Bronchial epithelial cell (primary cell): ENCODE measurements at places on chromosomes 4 and X. TPM values are rescaled to one million over a fixed set of nuclear protein-coding genes. Genes with fewer than 3 reads are reported as not detected.

GRCh38 chr4:142230991-142231390 lies 594.6 kb downstream of the IL15 start:
- DNase-seq: no peak

DNA sequence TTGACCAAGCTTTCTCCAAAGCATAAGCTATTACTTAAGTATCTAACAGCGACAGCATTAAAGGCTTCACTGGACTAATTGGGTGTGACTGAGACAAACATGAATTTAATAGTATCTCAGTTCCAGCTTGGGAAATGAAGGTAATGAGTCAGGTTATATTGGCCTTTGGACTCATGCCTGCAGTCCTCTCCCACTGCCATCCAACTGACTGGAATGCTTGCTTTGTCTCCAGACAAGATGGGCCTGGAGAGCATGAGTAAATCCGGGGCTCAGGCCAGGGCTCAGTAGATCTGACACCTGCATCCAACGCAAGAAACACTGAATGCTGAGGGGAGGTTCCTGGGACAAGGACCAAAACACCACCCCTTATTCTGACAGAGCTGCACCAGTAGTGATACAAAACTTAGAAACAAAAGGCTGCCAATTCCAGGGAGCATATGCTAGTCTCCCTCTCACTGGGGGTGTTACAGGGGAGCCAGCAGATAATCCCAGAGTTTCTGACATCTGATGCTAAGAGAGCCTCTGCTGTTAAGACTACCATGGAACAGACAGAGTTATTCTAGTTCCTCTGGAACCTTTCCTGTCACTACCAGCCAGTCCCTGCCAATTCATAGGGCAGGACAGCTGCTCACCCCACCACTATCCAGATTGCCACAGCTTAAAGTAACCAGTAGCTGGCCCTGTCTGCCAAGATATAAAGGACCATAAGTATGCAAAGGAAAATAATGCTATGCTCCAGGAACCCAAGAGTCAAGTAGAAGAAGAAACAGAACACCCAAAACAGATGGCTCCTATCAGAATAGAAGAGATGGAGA lies 293.8 kb downstream of the IQCM start:
- peak; percentile 35 for DNase-seq

- DNase-seq: no peak
Observed at GRCh38 chr4:10808591-10808990, 124.0 kb upstream of the CLNK start.

GRCh38 chr4:145625677-145626622 lies 6.8 kb downstream of the MMAA start:
- DNase-seq: no peak

GRCh38 chr4:76195326-76195725 lies 18.3 kb downstream of the SCARB2 start:
- peak; percentile 63 for DNase-seq

- no peak for DNase-seq
Observed at GRCh38 chrX:71618303-71618721, at the start of gene CXCR3. CXCR3 (minus strand) TSS chrX:71618511; CDS start chrX:71618449, 62 bp downstream.

DNA sequence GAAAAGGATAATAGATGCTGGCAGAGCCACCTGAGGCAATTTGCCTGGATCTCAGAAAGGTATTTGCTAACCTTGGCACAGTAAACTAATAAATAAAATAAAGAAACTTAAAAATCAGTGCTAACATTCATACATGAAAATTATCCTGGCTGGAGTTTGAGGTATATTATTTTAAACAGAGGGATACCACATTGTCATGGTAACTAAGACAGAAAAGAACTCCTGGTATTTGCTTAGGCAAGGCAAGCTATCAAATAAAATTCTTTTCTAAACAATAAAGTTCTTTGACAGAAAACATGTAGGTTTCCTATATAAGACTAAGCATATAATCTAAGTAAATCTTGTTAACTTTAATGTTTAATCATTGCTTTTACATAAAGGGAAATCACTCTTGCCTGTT lies 218.8 kb downstream of the MAGEB17 start:
- DNase-seq: no peak

GRCh38 chr4:81421346-81422218 lies 50.1 kb downstream of the RASGEF1B start:
- peak; percentile 98 for DNase-seq

- no peak for DNase-seq
Observed at GRCh38 chrX:154436374-154436982, 476 bp upstream of the GDI1 start.

DNA sequence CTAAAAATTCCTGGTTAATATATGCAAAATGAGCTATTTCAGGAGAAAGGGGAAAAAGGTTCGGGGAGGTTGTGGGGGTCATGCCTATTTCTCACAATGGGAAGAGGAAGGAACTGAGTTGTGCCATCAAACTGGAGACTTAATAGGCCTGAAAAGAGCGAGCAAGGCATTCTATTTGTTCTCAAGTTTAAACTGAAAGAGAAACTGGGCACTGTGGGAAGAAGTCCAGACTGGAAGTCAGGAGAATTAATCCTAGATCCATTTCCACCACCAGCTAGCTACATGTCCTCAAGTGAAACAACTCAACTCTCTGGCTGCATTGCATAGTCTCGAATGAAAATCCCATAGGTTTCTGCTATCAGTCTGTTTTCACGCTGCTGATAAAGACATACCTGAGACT lies 50.6 kb downstream of the PPARGC1A start:
- no peak for DNase-seq

DNA sequence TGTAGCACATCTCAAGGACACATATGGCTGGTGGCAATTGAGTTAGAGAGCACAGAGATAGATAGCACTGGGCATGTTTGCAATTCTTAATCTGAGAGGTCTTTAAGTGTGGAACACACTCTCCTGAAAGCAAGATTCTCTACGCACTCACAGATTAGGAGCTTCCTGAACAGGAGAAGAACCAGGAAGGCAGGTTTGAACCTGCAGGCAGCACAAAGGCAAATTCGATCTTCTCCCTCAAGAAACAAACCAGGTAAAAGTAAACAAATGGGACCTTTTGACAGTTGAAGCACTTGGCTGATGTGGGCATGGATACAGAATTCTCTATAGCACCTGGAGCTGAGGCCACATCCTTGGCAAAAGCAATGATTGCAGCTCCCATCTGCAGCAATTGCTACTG lies 24.3 kb downstream of the HS3ST1 start:
- peak; percentile 76 for DNase-seq

GRCh38 chrX:10507876-10508275 lies 112.5 kb downstream of the MID1 start:
- DNase-seq: peak; percentile 46

- DNase-seq: no peak
Observed at GRCh38 chr4:76543378-76543777, 108.3 kb downstream of the SHROOM3 start.

GRCh38 chr4:123706973-123707372 lies 310.4 kb downstream of the SPRY1 start:
- DNase-seq: no peak

GRCh38 chr4:165319030-165319429 lies 8.4 kb upstream of the MSMO1 start:
- no peak for DNase-seq

DNA sequence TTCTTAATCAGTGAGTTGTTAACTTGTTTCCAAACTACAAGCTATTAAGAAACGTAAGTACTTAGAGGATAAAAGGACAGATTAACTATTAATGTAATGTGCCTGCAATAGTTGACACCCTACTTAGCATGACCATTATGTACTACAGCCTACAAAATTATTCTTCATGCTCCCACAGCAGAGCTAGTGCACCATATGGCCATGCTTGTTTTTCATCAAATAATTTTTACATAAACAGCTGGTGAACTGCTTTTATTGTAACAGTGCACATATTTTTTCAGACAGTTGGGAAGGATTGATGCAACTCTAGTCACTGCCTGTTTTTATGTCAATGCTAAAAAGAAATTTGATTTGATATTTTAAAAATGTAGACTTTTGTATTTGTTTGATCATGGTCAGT lies 10.2 kb upstream of the MAGEB10 start:
- DNase-seq: no peak

DNA sequence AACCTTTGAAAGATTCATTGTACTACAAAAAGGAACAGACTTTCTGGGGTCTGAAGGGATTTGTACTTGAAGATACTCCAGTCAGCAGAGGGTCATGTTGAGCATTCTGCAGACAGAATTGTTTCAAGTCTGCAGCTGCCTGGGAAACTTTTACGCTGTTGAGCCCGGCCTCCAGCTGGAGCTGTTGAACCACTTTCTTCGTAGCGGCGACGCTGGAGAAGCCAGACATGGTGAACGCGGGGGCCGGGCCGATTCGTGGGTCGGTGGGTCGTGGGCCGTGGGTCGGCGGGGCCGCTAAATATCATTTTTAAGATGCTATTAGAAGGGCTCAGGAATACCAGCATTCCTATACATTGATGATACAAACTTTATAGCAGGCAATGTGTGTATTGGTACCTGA lies 12.0 kb upstream of the RTL9 start:
- no peak for DNase-seq

DNA sequence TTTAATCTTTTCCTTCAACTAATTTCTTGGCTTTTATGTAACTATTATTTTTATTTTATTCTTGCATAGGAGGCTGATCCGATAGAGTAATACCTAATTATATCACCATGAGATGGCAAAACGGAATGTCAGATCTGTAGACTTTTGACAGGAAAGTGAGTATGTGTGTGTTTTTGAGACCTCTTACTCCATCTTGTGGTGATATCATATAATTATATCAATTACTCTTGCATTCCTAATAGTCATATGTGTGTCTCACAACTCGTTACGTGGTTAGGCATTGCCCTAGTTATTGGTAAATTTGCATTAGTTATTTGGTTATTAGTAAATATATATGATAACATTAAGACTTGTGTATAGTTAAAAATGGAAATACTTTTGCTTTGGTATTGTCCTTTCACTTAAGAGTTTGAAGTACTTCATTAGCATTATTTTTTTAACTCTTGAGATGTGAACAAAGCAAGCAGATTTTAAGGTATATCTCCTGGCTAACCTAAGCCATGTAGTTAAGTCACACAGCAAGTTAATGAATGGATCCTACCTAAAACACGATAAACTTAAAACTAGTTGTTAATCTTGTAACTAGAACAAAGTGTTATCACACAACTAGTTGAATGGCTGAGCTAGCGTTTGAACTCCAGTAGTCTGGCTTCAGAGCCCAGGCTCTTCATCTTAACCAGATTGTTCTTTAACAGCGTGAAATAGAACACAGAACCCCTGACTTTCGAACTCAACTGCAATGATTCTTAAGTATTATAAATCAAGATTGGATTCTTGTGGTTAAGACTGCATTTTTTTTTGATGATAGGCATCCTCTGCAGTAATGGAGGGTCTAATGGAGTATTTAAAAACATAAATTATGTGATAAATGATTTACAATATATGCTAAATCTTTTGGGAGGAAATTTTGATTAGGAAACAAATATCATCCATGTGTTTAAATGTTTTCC lies 67.1 kb downstream of the PGRMC2 start:
- peak; percentile 76 for DNase-seq

DNA sequence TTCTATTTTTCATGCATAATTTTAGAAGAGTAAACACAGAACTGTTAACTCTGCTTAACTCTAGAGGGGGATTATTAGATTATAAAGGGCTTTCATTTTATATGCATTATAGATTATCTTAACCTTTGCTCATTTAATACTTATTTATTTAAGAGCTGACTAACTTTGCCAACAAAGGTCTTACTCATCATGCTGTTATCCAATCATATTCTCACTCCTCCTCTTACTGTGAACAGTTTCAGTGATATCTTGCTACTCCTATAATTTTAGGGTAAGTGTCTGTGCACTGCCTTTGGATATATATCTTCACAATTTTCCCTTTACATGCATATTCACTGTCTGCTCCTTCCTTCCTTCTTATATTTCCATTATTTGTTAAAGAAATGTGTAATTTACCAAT lies 1814.9 kb downstream of the STIM2 start:
- DNase-seq: peak; percentile 65

DNA sequence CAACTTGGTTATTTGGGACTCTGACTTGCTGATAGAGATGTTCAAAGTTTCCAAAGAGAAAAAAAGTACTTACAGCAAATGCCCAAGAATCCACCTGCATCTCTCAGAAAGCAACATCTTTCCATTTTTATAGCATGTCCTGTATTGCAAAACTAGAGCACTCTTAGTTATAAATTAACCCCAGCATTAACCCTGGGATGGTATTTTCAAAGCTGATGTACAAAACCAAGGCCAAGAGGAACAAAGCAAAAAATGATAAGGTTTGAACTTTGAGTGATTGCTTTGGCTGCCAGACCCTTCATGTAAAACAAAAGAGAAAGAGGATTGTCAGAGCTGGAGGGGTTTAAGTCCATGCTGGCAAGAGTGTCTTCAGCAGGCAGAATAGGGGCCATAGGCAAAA lies at the start of gene SERPINA7:
TSS of gene SERPINA7 (minus strand) at position 103 of the 400 bp plus-strand sequence. CDS start 1,669 bp downstream, outside the sequence.
- no peak for DNase-seq

- no peak for DNase-seq
Observed at GRCh38 chr4:130044788-130045531, 949.0 kb downstream of the C4orf33 start.

GRCh38 chrX:76555816-76556215 lies 128.3 kb downstream of the MAGEE1 start:
- peak; percentile 9 for DNase-seq

GRCh38 chr4:56388306-56388705 lies 1.0 kb upstream of the AASDH start:
- DNase-seq: no peak

- peak; percentile 65 for DNase-seq
Observed at GRCh38 chrX:132900633-132901293, 57.7 kb downstream of the HS6ST2 start.

GRCh38 chr4:41425650-41426049 lies 112.3 kb upstream of the LIMCH1 start:
- no peak for DNase-seq

IL9R gene
- total RNA-seq: 0.13 TPM in 1 of 2 replicates, not detected in the other

FMR1 gene
- 22.9 and 39.7 TPM in 2 replicates for total RNA-seq

GPRIN3 gene
- total RNA-seq: not detected in 2 replicates

TRAPPC2 gene
- 14.1 and 17.9 TPM in 2 replicates for total RNA-seq

MAP7D2 gene
- under 0.01 and 0.38 TPM in 2 replicates for total RNA-seq

UGT2A3 gene
- total RNA-seq: not detected in 2 replicates

FAM47B gene
- not detected in 2 replicates for total RNA-seq

TLR6 gene
- total RNA-seq: 0.26 and 0.38 TPM in 2 replicates

ZNF711 gene
- total RNA-seq: 2.6 and 3.1 TPM in 2 replicates

ART3 gene
- total RNA-seq: under 0.01 TPM in 1 of 2 replicates, not detected in the other

F11 gene
- total RNA-seq: not detected in 2 replicates

HELT gene
- not detected in 2 replicates for total RNA-seq

OTC gene
- not detected in 2 replicates for total RNA-seq

TASL gene
- not detected in 2 replicates for total RNA-seq

BMP3 gene
- total RNA-seq: under 0.01 and 0.38 TPM in 2 replicates
